Stimulated activated naive CD4-positive, alpha-beta T cell (primary cell): ENCODE measurements at places on chromosomes 12 and 14.

DNA sequence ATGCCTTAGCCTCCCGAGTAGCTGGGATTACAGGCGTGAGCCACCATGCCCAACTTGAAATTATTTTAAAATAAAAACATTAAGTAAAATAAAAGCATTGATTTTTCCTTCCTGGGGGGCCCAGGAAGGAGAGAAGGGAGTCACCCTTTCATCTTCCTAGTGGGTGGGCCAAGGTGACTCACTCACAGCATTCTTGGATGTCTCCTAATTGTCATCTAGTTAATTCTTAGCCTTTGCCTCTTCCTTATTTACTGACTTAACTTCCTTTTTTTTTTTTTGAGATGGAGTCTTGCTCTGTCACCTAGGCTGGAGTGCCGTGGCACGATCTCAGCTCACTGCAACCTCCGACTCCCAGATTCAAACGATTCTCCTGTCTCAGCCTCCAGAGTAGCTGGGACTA is 29.2 kb downstream of the TMEM120B start:
- DNase-seq: no peak

DNA sequence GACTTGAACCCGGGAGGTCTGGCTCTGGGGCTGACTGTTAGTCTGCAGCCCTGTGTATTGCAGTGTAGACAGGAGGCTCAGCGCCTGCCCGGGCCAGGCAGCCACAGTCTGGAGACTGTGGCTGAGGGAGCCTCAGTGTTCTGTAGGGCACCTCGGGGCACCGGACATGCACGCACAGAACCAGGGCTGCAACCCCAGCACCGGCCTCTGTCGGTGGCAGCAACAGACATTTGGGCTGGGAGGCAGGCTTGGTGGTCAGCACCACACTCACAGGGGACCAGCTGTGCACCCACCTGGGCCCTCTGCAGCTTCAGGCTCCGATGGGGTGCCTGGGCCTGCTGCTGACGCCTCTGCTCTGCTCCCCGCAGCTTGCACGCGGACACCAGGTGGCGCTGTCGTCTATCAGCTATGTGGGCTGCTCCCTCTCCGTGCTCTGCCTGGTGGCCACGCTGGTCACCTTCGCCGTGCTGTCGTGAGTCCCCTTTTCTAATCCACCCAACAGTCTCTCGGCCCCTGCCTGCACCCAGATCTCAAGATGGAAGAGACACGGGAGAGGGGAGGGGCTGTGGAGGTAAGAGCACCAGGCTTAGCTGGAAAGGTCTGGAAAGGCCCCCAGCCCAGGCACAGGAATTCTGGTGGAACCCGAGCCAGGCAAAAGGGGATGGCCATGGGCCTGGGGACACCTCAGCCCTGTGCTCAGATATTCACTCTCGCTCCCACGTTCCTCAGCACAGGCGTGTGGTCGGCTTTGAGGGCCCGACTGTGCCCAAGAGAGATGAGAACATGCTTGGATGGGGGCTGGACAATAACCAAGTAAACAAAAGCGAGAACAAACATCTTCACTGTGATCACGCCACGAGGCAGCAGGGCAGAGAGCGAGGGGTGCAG is 151.0 kb downstream of the ADGRD1 start:
- peak; percentile 36 for DNase-seq

DNA sequence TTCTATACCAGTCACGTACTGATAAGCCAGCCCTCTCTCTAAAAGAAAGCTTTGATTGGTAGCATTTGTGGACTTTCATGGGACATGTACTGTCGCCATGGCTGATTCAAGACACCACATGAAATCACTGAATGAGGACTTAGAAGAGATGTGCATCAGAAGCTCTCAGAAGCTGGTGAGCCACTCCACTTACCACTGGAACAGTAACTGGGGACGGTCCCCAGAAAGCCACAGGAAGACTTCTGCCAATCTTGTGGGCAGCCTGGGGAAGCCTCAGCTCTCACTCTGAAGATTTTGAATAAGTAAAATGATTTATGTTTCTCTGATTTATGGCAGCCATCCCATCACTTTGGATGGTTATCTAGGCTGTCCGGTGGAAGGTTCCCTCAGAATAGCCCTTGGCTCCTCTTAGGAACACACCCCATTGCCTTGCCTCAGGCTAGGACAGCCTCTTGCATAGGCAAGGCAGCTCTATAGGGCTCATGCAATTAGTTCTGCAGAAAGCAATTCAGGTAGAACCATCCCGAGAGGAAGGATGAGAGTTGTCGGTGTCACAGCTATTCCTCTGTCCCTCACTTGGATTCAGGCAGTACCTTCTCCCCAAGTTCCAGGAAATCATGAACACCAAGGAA is 9.8 kb downstream of the DHRS1 start:
- DNase-seq: no peak

DNA sequence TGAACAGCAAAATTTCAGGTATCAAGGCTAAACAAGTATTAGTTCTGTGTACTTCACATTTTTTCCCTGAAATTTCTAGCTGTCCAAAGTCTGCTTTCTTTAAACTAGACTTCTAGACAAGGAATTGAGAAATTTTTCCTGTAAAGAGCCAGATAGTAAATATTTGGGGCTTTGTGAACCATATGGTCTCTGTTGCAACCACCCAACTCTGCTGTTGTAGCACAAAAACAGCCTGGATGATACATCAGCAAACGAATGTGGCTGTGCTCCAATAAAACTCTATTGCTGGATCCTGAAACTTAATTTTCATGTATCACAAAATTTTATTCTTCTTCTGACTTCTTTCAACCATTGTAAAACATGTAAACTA is 96.0 kb upstream of the SLC38A4 start:
- no peak for DNase-seq

- DNase-seq: no peak
Observed at GRCh38 chr12:102609996-102610395, 129.6 kb upstream of the IGF1 start.

GRCh38 chr14:32345311-32345791 is 16.3 kb downstream of the AKAP6 start:
- no peak for DNase-seq

DNA sequence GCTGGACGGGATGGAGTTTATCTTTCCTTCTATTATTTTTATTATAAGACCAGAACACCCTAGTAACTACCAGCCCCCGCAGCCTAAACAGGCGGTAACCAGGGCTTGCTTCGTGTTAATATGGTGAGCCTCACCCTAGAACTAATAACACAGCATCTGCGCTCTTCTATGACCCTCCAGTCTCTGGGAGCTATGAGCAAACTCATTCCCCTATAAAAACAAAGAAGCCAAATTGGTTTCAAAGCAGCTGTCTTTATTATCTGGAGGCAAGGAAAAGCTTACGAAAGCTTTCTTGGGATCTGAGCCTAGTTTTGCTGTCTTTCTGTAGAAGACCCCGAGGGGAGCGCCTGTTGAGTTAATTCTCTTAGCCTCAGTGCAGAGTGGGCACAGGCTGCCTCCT is 85.0 kb downstream of the TBX5 start:
- DNase-seq: no peak

GRCh38 chr12:13836099-13836498 is 145.3 kb downstream of the GRIN2B start:
- no peak for DNase-seq

DNA sequence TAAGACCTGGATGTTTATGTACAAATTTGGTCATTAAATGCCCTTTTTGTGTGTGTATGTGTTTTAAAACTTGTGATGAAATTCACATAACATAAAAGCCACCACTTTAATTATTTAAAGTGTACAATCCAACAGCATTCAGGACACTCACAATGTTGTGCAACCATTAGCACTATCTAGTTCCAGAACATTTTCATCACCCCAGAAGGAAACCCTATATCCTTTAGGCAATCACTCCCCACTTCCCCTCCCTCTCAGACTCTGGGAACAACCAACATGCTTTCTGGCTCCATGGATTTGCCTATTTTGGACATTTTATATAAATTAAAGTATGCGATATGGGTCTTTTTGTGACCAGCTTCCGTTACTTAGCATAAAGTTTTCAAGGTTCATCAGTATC is 124.6 kb downstream of the TTC7B start:
- DNase-seq: no peak

DNA sequence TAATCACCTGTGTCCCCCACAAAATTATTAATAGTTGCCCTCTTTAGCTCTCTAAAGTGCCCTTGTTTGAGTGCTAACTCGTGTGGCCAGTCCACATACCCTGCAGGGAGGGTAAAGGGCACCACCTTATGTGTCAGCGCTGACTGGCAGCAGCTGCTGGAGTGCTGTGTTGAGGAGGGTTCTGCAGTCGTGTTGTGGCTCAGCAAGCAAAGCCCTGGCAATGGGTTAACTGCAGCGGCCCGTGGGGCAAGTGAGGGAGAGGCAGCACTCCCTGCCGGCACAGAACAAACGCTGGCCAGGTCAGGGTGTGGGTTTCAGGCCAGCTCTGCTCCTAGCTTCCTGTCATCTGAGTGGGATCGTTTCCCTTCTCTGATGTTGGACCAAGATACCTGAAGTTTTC is 369.8 kb downstream of the CACNA1C start:
- no peak for DNase-seq

DNA sequence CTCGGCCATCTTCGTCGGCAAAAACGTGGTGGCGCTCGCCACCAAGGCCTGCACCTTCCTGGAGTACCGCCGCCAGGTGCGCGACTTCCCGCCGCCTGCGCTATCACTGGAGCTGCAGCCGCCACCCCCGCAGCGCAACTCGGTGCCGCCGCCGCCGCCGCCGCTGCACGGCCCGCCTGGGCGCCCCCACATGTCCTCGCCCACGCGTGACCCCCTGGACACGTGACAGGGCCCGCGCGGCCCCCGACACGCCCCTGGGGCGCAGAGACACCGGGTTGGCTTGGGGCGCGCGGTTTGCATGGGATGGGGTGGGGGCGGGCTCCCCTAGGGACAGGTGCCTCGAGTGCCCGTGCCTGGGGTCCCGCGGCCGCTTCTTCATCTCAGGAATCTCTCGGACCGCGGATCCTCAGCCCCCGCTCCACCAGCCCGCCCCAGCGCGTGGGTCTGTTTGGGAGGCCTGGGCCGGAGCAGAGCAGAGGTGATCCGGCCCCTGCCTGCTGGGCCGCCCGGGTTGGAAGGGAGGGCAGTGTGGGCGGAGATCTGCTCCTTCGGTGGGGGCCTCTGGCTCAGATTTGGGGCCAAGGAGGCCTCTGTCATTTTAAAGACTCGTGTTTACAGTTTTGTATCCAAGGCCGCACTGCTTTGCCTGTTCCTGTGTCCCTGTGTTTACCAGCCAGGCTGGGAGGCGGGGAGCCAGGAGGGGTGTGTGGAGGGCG is 3.3 kb downstream of the TMEM121 start:
- peak; percentile 12 for DNase-seq

DNA sequence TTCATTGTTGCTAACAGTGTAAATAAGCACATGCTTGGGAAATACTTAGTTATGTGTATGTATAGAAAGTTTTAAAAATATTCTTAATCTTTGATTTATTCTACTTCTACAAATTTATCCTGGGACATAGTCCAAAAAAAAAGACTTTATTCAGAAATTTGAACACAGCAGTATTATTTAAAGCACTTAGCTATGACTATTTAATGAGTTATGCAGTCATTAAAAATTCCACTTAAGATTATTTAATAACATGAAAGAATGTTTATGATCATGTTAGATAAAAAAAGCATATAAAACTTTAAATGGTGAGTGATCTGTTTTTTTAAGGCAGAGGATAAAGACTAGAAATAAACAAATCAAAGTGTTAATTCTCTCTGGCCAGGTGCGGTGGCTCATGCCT is 78.3 kb downstream of the BAZ1A start:
- DNase-seq: no peak

DNA sequence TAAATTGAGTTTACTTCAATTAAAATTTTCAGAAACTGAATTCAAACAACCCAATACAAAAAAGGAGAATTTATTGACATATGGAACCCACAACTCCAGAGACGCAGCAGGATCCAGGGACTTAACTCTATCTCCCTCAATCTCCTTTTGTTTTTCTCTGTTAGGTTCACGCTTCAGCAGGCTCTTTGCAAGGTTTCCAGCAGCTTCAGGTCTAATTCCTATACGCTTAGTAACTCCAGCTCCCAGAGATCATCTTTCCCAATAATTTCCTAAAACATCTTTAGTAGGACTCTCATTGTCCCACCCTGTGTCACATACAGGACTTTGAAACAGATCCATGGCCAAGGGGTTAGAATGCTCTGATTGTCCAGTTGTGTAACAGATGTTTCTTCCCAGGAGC is 175.2 kb downstream of the RMST start:
- no peak for DNase-seq

DNA sequence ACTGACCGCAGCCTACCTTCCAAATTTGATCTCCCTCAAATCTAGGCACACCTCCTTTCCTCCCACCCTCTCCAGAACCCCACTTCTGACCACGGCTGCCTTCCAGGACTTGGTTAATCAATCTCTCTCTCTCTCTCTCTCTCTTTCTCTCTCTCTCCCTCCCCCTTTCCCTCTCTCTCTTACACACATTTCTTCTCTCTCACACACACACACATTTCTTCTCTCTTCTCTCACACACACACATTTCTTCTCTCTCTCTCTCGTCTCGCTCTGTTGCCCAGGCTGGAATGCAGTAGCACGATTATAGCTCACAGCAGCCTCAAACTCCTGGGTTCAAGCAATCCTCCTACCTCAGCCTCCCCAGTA is 521 bp upstream of the GMFB start:
- DNase-seq: no peak

DNA sequence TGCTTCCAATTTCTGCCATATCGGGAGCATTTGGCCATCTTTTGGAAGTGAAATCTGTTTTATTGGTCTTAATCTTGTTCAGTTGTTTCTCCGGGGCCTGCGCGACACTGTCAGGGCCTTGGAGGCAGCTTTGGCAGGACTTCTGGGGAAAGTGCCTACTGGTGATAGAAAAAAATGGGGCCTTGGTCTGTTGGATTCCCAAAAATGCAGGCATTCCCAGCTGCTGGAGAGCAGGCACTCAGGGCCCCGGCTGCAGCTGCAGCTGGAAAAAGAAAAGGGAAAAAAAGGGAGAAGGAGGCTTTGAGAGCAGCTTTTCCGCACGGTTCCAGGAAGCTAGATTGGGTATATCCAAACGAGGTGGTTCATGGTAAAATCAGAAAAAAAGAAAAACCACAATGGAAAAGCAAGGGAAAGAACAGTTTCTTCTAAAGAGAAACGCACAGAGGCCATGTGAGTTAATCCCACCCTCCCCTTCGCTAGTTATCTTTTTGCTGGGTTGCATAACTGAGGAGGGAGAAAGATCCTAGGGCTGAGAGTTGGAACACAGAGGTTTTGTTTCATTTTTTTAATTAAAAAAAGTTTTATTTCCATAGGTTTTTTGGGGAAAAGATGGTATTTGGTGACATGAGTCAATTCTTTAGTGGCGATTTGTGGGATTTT is 134.7 kb upstream of the RFLNA start:
- no peak for DNase-seq
